ENCODE measurements at places on chromosomes 7 and 10.

GRCh38 chr10:132011445-132011844, 29.7 kb upstream of the BNIP3 start:
- no peak for DNase-seq

DNA sequence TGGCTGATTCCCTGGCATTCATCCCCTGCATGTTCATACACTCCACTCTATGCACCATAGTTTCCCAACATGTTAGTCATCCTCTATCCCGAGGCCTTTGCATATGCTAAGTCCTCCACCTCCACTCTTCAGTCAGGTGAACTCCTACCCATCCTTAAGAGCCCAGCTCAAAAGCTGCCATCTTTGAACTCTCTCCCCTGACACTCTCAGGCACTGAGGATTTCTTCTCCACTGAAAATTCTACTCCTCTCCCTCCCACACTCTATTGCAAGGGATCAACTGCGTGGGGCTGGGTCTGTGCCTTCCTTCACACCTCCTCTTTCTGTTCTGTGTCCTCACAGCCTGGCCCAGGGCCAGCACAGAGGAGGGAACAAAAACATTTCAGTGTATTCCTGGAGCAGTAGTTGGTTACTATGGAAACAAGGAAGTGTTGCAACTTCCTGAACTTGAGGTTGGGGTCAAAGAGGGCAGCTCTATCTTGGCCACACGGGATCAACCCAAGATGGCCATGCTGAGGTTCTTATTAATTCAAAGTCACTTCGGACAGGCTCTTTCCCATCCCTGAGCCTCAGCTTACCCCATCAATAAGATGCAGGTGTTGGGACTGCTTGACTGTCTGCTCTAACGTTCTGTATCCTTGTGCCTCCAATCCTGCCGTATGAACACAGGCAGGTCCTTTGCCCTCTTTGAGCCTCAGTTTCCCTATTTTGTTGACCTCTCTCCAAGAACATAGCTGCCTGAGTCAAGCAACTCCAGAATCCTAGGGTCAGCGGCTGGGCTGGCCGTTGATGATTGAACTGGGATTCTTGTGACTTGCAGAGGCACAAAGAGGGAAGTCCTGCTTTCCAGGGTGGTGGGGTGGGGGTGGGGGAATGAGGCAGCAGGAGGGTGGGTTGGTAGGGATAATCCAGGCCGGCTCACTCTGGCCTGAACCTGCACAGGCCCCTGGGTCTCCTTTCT, 15.5 kb downstream of the ZMIZ1 start:
- no peak for DNase-seq

GRCh38 chr7:148935451-148935850, 51.4 kb upstream of the EZH2 start:
- no peak for DNase-seq

DNA sequence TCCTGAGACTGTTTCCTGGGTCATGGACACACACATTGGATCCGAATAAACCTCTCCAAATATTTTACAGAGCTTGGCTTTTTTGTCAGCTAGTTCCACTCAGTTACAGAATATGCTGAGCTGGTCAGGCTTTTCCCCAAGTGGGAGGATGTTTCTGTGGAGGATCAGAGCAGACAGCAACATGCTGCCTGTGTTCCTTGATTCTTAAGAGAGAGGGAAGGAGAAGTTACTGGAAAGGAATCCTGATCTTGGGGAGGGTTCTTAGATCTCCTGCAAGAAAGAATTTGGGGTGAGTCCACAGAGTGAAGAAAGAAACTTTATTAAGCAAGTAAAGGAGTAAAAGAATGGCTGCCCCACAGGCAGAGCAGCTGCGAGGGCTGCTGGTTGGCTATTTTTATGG, 76.8 kb upstream of the RPA3 start:
- DNase-seq: no peak

DNA sequence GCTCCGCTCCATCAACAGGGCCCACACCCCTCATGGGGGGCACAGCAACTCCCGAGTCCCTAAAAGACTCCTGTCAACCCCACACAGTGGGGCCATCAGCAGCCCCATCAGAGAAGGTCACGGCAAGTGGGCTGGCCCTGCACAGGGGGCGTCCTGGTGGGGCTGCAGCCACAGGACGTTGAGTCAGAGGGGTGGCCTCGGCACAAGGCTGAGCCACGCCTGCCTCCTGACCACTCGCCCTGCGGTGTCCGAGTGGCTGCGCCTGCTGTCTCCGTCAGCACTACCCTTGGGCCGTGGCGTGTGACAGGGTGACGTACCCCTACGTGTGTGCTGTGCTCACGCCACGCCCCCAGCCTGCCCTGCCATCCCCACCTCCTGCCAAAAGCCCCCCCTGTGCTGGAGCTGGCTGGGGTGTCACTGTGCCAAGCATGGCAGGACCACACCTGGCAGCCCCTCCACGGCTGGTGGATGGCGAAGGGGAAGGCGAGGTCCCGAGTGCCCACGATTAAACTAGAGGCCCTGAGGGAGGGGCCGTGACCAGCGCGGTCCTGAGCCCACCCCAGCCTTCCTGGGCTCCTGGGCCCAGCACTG, 26.0 kb upstream of the NKX6-2 start:
- no peak for DNase-seq

GRCh38 chr7:93185303-93186027, 37.3 kb upstream of the SAMD9L start:
- DNase-seq: no peak
